ENCODE measurements at places on chromosomes 2 and 18.
A peak's percentile ranks its signal among the peaks of the same experiment; 100 is the strongest.

DNA sequence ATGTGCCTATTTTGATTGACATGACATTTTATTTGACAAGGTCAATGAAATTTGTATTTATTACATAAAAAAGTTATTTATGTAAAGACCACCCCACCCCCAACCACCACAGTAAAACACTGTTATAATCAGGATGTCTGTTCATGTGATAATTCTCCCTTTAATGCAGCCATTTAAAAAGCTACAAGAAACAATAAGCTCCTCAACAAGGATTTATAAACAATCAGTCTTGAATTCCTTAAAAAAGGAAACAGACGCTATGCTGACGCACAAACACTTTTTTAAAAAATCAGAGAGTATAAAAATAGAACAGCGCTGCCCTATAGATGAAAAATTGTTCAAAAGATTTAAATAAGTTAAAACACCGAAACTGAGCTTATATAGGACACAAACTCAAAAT lies 102.2 kb downstream of the SOS1 start:
- DNase-seq = no peak

DNA sequence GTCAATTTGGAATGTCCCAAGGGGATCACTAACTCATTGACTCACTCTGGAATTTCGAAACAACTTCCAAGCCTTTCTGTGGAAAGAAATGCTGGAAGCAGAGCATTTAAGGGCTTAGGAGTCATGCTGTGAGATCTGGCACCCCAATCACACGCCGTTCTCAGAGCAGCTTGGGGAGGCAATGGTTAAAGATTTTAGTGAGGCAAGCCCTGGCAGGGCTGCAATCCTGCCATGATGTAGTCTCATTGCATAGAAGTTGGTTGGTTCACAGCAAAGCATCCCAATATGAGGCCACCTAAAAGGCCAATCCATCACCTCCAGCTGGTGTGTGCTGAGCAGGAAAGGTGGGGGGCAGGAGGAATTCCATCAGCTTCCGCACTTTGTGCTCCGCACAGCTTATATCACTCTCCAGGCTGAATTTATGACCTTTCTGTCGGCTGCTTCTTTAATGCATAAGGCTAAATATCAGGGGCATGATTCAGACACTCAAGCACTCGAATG lies 1043.9 kb upstream of the POU3F3 start:
- DNase-seq = peak; percentile 6

GRCh38 chr2:26465266-26465925 lies 12.5 kb downstream of the OTOF start:
- DNase-seq = no peak

DNA sequence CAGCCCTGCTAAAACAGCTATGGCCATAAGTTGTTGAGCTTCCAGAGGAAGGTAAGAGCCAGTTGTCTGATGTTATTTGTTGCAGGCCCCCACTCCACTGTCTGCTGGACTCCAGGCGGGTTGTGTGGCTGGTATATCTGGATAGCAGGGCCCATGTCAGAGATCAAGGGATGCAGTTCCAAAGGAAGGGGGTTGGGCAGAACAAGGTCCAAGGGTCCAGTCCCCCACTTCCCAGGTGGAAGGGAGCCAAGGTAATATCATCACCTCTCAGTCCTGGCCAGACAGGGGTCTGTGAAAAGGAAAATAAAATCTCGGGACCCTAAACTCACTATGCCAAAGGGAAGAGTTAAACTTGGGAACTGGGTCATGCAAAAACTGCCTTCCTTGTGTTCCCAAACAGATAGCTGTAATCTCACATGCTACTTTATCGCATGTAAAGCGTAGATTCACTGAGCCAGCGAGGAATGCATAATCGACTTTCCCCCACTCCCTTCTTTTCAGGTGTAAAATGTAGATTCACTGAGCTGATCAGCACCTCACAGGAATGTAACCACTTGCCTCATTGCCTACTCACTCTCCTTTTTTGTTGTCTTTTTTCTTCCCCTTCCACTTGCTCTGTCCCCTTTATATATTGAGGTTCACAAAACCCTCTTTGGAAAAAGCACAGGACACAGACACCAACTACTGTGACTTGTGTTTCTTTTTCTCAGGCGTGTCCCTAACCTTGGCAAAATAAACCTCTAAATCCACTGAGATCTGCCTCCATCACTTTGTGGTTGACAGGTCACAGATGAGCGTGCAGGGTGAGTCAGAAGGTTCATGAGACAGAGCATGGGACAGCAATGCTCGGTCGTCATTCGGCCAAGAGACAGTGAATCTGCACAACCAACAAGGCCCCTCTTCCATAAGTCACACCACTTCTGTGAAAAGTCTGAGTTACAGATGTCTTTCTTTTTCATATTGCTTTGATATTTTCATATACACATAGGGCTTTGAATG lies 255.3 kb upstream of the SIX2 start:
- no peak for DNase-seq

DNA sequence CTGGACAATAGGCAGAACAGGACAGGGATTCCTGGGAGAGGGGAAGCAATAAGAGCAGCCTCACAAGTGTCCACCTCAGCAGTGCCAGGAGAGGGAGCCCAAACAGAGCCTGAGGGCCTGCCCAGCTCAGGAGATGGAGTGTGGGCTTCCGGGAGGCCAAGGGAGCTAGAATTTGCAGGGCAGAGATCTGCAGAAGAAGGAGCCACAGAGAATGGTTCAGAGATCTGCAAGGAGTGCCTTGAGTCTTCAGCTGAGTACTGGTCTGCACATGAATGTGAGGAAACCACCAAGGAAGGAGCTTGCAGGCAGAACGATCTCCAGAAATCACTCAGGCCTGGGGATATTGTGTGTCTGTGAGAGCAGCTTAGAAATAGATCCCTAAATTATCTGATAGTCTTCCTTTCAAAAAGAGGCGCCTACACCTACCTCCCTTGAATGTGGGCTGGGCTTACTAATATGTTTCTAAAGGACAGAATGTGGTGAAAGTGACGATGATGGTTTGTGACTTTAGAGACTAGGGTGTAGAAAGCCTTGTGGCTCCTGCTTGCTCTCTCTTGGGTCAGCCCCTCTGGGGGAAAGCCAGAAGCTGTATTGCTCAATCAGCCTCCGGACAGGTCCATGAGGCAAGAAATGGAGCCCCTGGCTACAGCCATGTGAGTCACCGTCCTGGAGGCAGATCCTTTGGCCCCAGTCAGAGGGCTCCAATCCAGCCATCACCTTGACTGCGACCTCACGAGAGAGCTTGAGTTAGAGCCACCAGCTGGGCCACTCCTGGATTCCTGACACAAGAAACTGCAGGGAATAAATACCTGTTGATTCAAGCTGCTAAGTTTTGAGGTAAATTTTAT lies 7.6 kb upstream of the LPIN1 start:
- peak; percentile 34 for DNase-seq

DNA sequence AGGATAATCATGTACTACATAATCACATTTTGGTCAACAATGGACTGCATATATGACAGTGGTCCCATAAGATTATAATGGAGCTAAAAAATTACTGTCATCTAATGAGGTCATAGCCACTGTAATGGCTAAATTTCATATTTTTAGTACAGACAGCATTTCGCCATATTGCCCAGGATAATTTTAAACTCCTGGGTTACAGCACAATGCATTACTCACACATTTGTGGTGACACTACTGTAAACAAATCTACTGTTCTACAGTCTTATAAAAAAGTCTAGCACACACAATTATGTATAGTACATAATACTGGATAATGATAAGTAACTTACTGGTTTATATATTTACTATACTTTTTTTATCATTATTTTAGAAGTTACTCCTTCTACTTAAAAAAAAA lies 12.8 kb downstream of the EIF2AK2 start:
- no peak for DNase-seq

DNA sequence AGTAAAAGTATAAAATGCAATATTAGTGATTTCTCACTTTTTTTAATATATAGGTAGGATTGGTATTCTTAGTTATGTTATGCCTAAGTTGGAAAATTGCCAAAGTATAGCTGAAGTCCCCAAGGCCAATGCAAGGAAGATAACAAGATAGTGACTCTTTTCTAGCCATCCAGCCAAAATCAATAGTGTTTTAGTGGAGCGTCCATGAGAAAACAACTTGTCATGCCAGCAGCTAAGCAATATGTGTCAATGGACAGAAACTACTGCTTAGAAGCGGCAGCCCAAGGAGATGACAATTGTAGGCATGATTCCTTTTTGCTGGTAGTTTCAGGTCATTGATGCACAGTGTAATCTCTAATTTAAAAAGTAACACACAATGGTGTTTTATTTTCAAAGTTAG lies 1444.6 kb downstream of the SUCLG1 start:
- DNase-seq = no peak

- no peak for DNase-seq
Observed at GRCh38 chr2:205836477-205837221, 154.3 kb downstream of the NRP2 start.

GRCh38 chr2:28979041-28979440 lies 2.1 kb upstream of the TOGARAM2 start:
- no peak for DNase-seq

DNA sequence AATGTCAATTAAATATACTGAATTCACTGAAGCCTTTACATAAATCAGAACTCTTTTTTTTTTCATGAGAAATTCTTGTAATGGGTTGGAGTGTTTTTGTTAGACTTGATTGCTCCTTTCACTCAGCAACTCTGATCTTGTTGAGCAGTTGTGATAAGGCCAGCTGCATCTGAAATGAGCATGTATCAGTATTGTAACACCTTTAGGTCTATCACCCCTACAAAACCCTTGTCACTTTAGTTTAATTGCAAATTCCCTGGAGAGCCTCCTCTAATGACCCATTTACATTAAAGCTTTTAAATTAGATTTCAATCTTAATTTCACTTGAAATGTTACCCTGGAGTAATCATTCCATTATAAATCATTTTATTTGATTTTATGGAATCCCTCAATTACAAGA lies 346.8 kb upstream of the TCF4 start:
- no peak for DNase-seq

GRCh38 chr2:20450201-20450999 lies 3.5 kb downstream of the RHOB start:
- DNase-seq = peak; percentile 76

DNA sequence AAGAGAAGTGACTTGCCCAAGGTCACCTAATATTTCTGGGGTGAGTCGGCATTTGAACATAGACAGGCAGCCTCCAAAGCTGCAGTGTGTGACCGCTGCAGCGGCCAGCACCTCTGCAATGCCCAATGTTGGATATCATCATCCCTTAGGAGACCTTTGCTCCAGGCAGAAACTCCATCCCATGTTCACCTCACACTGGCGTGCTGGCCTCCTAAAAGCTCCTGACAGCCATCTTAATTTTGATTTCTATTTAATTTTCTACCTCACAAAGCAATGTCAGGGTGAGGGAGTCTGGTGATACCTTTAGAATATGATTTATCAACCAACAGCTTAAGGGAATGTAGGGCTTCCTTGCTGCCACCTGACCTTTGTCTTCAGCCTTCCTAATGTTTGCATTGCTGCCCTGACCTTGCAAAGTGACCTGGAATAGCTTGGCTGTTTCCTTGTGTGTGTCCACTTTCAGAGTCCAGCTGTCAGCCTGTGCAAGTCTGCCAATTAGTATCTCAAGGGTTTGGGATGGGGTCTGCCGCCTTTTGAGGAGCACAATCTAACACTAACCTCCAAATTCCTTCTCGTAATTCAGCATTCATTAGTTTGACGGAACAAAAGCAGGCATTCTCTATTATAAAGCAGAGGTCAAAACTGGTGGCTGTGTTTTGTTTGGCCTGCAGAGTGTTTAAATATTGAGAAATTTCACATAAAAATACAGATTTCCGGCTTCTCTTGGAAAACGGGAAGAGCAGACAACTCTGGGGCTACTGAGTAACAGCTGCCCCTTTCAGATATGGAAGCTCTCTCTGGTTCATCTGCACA lies 127.6 kb downstream of the PLEKHM3 start:
- DNase-seq = no peak

DNA sequence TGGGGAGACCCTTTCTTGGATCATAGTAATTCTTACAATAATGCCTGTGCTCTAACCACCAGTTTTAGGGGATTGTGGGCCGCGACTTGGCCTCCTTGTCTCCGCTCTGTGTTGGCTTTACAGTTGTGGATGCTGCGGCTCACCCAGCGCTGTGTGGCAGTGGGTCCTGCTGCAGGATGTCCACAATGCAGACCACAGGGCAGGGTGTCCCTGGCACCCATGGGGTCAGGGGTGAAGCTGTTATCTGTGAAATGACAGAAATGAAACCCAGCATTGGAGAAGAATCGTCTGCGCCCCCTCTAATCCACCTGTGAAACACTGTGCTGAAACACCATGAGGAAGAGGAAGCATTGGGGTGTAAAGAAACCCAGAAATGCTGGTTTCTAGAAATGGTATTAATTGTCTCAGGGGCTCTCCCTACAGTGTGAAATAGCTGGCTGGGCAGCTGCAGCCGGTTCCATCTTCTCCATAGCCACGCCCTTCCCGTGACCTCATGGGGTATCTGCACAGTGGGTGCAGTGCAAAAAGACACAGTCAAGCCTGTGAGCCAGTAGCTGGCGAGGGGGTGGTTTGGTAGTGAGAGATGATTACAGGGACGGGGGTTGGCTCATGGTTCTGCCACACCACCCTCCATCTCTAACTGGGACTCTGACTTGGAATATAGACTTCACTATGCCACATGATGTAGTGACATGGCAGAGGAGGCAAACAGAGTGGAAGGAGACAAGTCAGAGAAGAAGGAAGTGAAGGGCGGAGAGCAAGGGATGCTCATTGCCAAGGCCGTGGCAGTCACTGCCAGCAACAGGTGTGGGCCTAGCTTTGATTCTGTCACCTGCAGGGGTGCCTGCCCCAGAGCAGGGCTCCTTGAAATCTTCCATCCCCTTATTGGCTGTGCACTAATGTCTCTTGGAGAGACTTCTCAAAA lies 16.2 kb downstream of the INPP4A start:
- no peak for DNase-seq

DNA sequence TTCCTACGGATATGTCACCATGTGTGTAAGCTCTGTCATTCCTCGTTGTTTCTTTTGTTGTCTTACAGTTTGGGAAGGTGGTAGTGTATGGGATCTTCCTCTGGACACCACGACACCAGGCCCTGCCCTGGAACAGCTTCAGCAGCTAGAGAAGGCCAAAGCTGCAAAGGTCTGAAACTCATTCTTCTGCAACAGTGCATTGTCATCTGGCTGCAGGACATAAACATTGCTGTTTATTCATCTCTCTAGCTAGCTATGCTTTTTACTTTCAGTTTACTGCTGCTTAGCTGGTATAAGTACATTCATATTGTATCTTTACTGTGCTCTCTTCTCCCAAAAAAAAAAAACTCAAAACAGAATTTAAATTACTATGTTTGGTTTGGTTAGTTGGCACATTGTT lies 39.2 kb upstream of the KCNJ13 start:
- no peak for DNase-seq

Measured in epithelial cell of esophagus (primary cell).